ENCODE measurements at places on chromosomes 2 and 18.

- DNase-seq: no peak
Observed at GRCh38 chr2:176443946-176444345, 174.7 kb downstream of the MTX2 start.

GRCh38 chr2:209547726-209548125 is 123.9 kb downstream of the MAP2 start:
- no peak for DNase-seq

GRCh38 chr2:240603081-240603835 is 16.7 kb downstream of the CAPN10 start:
- DNase-seq: no peak

- DNase-seq: no peak
Observed at GRCh38 chr2:57479981-57480380, 566.6 kb upstream of the VRK2 start.

DNA sequence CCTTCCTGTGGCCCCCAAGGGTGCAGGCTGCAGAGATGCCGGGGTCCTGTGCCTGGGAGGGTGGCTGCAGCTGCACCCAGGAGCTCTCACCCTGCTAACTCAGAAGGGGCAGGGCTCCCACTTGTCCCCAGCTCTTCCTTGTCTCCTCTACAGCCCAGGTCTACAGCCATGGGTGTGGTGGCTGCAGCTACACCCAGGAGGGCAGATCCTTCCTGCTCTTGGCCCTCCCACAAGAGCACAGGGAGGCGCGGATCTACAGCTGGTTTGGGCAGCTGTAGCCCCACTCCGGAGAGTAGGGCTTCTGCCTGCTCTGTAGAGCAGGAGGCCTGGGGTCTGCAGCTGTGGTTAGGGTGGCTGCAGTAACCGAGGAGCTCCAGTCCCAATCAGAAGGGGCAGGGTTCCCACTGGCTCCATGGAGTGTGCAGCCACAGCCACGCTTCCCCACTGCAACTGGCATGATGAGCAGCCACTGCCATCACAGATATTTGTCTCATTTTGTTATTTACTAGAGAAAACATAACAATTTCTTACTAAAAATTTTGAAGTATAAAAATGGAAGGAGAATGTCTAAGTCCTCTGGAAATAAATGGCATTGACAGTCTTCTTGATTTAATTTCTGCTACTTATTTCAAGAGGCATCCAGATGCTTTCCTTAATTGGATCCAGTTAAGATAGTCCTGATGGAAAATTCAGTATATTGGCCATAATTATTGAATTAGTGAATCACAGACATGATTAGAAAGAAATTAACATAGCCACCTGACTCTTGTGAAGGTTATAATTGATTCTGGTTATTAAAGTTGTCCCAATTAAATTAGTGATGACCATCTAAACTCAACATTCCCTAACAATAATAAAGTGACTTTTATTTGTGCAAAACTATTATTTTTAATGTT is 233.6 kb downstream of the KCNE4 start:
- DNase-seq: no peak

DNA sequence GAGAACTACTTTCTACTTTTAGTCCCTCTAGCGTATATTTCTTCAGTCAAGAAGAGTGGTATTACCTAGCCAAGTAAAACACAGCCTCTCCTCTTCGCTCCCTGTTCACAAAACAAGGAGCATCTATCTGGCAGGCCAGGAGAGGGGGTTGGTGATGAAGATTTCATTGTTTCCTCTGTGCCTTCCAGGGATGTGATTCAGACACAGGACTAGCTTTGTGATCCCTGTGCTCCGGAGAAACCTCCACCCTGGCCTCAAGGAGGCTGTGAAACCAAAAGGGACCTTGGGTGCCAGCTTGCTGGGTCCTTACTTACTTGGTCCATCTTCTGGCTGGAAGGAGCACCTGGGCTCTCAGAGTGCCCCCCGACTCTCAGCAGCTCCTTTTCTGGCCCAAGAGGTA is 5.7 kb downstream of the RHOB start:
- DNase-seq: no peak

DNA sequence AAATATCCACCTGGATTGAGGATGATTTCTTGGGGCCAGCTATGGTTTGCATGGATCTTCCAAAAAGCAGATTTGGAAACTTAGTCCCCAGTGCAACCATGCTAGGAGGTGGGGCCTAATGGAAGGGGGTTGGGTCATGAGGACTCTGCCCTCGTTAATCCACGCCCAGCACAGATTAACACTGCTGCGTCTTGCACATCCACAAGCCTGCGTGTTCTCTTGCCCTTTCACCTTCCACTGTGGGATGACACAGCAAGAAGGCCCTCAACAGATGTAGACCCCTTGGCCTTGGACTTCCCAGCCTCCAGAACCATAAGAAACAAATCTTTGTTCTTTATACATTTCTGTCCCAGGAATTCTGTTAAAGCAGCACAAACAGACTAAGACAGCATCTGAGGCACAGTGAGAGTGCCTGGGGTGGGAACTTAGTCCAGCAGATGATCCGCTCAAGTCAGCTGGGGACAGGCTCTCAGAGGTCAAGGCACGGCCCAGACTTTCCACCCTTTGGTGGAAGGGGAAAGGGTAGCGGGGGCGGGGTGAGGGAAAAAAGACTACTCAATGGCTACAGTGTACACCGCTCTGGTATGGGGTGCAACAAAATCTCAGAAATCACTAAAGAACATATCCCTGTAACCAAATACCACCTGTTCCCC is 2.4 kb downstream of the RAB17 start:
- no peak for DNase-seq

GRCh38 chr2:203744091-203744490 is 37.7 kb downstream of the CD28 start:
- DNase-seq: no peak

GRCh38 chr18:50871846-50872245 is 7.1 kb upstream of the ME2 start:
- no peak for DNase-seq

- DNase-seq: no peak
Observed at GRCh38 chr2:191544461-191545062, 133.4 kb upstream of the NABP1 start.

GRCh38 chr18:48297139-48297538 is 112.0 kb downstream of the ZBTB7C start:
- no peak for DNase-seq

DNA sequence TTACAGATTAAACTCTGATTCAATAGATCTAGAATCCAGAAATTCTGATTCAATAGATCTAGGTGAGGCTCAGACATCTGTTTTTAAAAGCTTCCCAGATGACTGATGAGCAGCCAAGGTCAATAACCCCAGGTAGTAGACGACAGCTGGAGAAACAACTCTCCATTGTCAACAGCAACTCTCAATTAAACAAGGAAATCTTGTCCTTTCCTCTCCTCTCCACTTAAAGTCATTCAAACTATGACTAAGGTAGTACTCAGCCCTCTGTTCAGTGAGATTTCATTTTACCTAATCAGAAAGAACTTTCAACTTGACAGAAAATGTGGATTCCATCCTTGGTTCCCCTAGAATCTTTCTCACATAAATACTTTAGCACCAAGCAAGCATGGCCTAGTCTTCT is 94.6 kb upstream of the SCG2 start:
- no peak for DNase-seq

GRCh38 chr2:206396211-206396610 is 47.1 kb upstream of the ADAM23 start:
- DNase-seq: no peak

DNA sequence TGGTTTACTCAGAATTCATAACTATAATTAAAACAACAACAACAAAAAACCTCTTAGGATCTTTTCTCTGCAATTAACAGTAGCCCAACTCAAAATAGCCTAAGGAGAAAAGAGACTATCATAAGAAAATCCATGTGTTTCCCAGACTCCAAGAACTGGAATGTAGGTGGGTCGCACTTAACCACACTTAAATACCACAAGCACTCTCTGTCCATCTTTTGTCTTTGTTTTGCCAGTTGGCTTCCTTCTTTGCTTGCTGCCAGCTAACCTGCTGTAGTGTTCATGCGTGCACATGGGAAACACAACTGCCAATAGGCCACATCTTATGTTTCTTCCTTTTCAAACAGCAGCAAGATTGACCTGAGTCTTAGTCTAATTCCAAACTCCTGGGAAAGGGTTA is 24.1 kb upstream of the ACVR1 start:
- no peak for DNase-seq

DNA sequence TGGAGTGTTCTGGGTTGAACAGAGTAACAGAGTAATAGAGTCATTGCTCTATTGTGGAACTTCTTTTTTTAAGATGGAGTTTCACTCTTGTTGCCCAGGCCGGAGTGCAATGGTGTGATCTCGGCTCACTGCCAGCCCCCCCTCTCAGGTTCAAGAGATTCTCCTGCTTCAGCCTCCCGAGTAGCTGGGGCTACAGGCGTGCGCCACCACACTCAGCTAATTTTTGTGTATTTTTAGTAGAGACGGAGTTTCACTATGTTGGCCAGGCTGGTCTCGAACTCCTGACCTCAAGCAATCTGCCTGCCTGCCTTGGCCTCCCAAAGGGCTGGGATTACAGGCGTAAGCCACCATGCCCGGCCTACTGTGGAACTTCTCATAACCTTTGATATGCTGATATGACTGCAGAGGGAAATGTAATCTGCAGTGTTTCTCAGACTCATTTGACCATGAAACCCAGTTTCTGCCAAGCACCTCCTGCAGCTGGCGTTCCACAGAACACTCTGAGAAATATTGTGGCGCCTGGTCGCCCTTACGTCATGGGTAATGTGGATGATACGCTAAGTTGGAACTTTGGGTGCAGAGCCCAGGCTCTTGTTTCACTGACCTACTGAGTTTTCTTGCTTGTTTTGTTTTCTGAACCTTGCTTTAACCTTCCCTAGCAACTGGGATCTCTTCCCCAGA is 213.8 kb downstream of the BCL2 start:
- no peak for DNase-seq

DNA sequence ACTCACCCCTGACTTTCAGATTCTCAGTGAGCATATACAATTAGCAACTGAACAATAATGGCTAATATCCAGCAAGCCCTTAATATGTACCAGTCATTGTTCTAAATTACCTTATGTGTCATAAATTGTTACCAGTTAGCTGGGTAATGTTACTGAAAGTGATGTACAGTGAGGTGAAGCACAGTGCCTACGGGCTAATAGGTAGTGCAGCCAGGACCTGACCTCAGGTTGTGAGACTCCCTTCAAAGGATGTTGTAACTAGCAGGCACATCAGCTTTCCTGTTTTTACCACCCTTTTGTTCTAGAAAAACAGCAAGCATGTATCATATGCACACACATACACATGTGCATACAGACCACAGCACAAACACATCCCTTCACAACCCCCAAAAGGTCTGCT is 258.3 kb downstream of the PHLPP1 start:
- DNase-seq: no peak

DNA sequence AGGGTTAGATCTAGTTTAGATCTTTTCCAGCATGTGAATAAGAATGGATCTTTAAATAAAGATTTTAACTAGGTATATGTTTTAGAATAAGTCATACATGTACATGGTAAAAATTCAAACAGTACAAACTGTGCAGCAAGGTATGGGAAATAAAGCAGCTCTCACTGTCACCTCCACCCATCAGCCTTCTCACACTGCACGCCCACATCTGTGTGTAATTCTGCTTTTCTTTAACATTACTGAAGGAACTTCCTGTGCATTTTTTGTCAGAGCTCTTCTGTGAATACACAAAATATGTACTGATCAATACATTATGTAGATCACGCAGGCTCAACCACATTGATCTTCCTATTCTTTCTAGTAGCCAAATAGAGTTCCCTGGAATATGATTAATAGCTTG is 3.4 kb downstream of the CASP8 start:
- no peak for DNase-seq

GRCh38 chr2:157256626-157257025 is 879 bp upstream of the GALNT5 start:
- no peak for DNase-seq

GRCh38 chr2:27191070-27191829 is 20.6 kb upstream of the ATRAID start:
- peak; percentile 42 for DNase-seq

DNA sequence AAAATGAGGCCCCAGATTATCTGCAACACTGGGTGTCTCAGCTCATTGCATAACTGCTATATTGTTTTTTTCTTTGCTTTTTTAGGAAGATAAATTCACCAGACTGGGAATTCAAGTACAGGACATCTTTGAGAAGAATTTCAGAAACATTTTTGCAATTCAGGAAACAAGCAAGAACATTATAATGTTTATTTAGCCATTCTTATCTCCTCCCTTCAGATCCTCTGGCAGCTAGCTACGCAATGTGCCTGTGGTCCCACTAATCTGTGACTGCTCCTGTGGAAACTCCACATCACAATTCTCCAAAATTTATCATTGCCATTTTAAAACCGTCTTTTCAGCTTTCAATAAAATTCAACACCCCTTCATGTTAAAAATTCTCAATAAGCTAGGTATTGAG is 126.8 kb downstream of the SP100 start:
- DNase-seq: no peak

- no peak for DNase-seq
Observed at GRCh38 chr2:78281164-78281563, 744.3 kb upstream of the REG3G start.

- no peak for DNase-seq
Observed at GRCh38 chr2:177597759-177598158, 205.2 kb downstream of the AGPS start.
